Right kidney (tissue), 9 donors: ENCODE measurements at places on chromosomes 2 and 18.

DNA sequence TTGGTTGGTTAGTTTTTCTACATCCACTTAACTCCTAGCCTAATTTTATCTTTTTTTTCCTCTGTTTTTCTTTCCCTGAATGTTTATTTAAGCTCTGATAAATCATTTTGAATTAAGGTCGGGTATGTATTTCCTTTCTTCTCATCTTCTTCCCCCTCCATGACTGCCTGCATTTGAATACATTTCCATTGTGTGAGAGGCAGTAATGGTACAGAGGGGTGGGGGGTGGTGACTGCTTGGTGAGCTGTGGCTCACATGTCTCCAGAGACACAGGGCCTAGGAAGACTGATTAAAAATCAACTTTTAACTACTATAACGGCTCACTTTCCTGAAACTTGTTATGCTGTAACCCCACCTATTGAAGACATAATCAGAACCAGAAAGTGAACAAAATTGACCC lies 58.0 kb downstream of the NEDD4L start:
- no peak for DNase-seq

DNA sequence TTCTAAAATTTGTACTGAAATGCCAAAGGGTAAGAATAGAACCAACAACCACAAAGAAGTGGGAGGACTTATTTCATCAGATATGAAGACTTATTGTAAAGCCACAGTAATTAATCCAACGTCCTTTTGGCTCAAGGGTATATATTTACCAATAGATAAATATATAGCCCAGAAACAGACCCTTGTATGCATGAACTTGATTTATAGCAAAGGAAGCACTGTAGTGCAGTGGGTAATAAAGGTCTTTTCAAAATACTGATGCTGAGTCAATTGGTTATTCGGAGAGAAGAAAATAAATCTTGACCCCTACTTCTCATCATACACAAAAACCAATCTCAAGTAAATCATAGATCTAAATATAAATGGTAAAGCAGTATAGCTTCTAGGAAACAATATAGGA lies 200.5 kb upstream of the ST6GAL2 start:
- DNase-seq: no peak

GRCh38 chr2:53302455-53302854 lies 465.1 kb upstream of the CHAC2 start:
- DNase-seq: no peak

DNA sequence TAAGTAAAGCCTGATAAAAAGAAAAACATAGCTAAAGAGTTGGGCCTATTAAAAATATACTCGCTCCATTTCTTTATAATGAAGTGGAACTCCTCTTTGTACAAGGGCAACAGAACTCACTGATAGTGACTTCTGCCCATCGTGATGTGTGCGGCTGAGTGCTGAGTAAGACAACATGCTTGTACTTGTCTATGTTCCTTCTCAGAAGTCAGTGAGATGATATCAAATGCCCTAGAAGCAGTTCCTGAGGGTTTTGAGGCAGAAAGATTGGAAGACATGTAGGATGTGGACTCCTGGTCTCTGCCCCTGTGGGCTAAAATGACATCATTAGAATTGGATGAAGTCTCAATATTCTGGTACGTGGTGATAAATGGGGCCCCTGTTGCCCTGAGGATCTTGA lies 73.8 kb downstream of the USP40 start:
- no peak for DNase-seq

DNA sequence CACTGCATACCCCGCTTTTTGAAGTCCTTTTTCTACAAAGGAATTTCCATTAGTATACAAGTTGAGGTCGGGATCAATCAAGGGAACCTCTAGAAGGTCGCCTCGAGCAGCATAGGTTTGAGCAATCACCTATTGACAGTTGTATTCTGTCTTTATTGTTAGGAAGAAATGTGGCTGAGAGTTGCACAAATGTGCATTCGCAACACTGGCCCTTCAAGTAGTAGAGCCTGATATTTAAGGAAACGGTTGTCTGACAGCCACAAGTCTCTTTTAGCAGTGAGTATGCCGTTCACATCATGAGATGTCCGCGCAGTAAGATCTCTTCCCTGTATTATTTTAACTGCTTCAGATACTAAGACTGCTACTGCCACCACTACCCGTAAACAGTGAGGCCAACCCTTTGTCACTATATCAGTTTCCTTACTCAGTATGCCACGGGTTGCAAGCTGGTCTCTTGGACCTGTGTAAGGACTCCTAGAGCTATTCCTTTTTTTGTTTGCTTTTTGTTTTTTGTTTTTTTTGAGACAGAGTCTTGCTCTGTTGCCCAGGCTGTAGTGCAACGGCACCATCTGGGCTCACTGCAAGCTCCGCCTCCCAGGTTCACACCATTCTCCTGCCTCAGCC lies 10.0 kb upstream of the STARD7 start:
- DNase-seq: no peak

GRCh38 chr2:190533968-190534309 lies 583 bp downstream of the NEMP2 start:
- no peak for DNase-seq

DNA sequence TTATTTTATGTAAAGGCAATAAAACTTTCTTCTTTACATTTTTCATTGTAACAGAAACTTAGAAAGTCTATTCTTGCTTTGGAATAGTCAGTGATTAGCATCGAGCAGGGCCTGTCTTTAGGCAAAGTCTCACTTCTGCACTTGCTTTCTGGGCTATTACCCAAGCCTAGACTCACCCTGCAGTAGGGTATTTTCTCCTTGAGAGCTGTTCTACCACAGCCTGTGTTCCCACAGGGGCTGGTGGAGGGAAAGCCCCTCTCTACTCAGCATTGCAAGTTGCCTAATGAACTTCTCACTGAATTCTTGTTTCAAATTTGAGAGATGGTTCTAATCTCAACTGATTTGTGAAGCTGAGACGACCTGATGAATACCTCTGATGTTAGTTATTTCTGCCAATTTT lies 111.7 kb upstream of the KLHL14 start:
- no peak for DNase-seq

GRCh38 chr18:56522816-56523215 lies 115.6 kb downstream of the TXNL1 start:
- DNase-seq: no peak

- DNase-seq: no peak
These were observed 293.2 kb downstream of the ALK start for GRCh38 chr2:29628108-29628745.

- DNase-seq: no peak
These were observed 157.5 kb upstream of the LMAN1 start for GRCh38 chr18:59516356-59517155.

- DNase-seq: peak; percentile 55
These were observed 73.1 kb upstream of the DSG1 start for GRCh38 chr18:31244771-31245394.

DNA sequence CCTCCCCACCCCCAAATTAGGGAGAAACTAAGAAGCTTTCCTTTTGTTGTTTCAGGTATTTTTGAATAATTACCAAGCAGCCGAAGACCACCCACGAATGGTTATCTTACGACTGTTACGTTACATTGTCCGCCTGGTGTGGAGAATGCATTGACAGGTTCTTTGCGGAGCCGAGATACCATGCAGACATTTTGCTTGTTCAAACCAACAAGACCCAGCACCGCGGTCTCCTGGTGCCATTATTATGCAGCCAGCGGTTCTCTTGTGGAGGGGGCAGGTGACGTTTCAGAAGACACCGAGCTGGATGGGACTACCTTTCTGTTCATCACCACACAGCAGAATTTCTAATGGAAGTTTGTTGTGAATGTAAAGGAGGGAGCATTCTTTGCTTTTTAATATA lies 43.4 kb downstream of the BCL2L11 start:
- DNase-seq: no peak

DNA sequence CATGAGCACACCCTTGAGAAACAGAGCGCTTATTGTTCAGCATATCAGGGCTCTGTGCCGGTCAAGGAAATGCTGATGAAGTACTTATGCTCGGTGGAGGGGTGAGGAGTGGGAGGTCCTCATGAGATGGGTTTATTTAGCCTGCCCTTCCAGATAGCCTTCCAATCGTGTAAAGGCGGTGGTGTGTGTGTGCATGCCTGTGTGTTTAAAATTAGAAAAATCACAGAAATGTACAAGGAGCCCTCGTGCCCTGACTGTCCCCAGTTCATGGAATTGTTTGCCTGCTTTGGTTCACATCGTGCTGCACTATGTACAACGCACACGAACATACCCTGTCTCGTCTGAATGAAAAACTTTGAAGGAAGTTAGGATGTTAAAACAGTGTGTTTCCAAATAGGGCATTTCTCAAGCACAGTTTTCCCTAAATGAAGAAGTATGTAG lies 158.6 kb downstream of the AQP4 start:
- no peak for DNase-seq

DNA sequence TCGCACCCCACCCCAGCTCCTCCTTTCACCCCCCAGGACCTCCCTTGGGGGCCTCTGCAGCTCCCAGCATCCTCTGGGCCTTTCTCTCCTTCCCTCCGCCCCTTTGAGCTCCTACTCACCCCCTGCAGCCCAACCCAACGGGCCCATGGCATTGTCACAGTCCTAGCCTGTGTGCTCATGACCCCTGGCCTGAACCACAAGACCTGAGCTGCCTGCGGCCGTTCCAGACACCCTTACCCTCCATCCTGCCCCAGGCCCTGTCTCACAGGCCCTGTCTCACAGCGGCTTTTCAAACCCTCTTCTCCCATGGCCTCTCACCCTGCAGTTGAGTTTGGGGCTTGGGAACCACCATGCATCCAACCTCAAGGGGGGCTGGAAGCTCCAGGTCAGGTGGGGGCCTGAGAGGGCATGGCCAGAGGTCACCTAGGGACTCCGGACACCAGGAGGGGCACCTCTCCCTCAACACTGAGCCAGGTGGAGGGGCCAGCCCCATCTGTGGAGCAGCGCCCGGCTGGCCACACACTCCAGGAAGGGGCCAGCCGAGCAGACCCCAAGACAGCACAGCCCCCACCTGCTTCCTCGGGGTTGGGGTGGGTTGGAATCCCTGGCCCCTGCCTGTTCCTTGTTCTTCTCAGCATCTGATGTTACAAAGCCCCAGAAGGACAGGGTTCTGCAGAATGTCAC lies 6.9 kb downstream of the MAB21L4 start:
- no peak for DNase-seq

- no peak for DNase-seq
These were observed 133.8 kb downstream of the MEMO1 start for GRCh38 chr2:31877008-31877407.

DNA sequence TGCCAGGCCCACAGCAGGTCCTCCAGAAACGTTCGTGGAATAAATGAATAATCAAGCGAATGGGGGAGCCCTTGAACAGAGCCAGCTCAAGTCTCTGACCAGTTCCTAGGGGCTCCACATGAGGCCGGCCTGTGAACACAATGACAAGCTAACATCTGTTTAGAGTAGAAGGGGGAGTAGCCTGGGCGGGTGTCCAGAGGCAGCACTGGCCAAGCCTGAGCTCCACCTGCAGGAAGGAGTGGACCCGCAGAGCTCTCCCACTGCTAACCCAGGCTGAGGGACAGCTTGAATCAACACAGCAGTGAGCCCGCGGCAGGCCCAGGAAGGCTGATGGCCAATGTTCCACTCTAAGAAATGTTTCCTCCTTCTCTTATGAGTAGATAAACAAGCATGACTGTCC lies 234.8 kb upstream of the RAB6C start:
- DNase-seq: no peak

- no peak for DNase-seq
These were observed 146.6 kb upstream of the CCDC68 start for GRCh38 chr18:55105873-55106272.

- DNase-seq: no peak
These were observed 8.8 kb downstream of the VIL1 start for GRCh38 chr2:218427741-218428140.
